ENCODE measurements at places on chromosomes 2 and 18.

- DNase-seq: no peak
These were observed 51.2 kb upstream of the GLI2 start for GRCh38 chr2:120684289-120685065.

GRCh38 chr2:66507673-66508201 is 72.8 kb downstream of the MEIS1 start:
- no peak for DNase-seq

- DNase-seq: no peak
These were observed 81.8 kb upstream of the TGIF1 start for GRCh38 chr18:3368193-3368592.

DNA sequence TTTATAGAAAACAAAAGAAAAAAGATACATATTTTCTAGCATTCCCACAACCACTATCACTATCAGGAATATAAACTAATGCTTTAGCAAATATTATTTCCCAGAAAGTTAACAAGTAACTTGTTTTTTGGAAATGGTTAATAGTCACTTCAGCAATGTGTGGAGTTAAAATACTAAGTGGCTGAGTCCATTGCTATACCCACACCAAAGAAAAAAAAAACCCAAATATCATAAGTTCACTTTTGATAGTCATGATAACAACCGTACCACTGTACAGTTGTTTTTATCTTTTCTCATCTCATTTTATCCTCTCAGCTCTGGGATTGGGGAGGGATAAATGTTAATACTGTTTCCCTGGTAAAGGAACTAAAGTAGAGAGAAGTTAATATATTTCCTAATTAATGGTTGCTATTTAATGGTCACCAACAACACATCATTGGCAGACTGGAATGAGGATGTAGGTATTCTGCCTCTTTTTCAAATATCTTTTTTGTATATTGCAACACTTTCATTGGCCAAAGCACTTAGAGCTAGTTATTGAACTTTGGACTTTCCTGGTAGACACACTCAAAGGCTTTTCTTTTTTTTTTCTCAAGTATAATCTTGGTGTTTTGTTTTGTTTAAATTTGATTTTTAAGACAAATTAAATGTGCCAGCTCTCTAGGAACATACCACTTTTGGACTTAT is 18.4 kb upstream of the KANSL1L start:
- DNase-seq: no peak

DNA sequence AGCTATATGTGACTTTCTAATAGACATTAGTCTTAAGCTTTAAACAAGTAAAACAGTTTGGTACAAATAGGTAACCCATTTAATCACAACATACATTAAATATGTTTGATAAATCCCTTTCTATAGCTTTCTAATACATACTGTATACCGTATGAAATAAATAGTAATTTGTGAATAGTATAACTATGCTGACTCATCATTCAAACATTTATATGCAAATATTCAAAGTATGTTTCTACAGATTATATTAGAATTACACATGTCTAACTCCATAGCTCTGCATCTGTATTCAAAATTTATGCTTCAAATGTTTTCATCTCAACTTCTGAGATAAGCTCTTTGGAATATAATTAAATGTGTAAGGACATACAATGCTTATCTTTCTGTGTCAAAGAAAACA is 142.7 kb upstream of the ZNF804A start:
- no peak for DNase-seq

DNA sequence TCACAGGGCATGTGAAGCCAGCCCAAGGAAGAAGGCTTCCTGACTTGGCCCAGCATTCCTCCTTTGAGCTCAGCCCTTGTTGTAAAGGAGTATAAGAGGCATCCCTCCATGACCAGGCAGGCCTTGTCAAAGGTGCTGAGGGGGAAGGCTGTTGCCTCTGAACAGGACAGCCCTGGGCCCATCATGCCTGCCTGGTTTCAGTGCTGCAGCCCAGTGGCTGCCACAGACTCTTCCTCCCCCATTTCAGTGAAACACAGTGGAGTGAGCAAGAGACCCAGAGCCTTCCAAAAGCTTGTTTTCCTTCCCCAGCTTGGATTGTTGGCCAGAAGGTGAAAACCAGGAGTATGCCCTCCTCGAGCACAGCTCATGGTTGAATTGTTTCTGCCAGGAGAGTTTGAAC is 19.9 kb upstream of the RPL37A start:
- DNase-seq: no peak

GRCh38 chr18:63312019-63312409 is 7.6 kb downstream of the BCL2 start:
- DNase-seq: no peak

Data from dorsolateral prefrontal cortex (tissue), 122 donors.